ENCODE measurements at places on chromosomes 3 and 15. TPM values are rescaled to one million over a fixed set of nuclear protein-coding genes. Genes with fewer than 3 reads are reported as not detected.

GRCh38 chr3:59717679-59718205 is 667.9 kb upstream of the CFAP20DC start:
- DNase-seq = no peak

Gene RPL35A
- 318 TPM for total RNA-seq

GRCh38 chr3:35500641-35501350 is 138.5 kb upstream of the ARPP21 start:
- DNase-seq = no peak

DNA sequence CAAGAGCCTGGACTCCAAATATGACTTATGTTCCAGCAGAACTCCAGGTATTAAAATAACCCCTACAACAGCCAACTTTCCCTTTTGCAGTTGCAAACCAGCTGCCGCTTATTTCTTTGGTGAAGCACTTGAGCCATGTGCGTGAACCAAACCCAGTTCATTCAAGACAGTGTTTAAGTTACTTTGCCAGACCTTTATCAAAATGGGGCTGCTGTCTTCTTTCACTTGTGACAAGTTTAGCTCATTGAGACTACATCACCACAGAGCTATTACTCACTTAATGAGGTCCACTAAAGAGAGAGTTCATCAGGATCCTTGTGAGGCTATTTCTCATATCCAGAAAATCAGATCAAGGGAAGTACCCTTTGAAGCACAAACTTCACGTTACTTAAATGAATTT is 2.4 kb upstream of the XRN1 start:
- no peak for DNase-seq

GRCh38 chr3:3097958-3098357 is 12.2 kb downstream of the IL5RA start:
- no peak for DNase-seq

- no peak for DNase-seq
Observed at GRCh38 chr3:37892927-37893600, 31.4 kb downstream of the CTDSPL start.

Gene CELF6
- total RNA-seq = 0.17 TPM

All from mammary epithelial cell (primary cell).